ENCODE measurements at places on chromosomes 7 and 10.

GRCh38 chr7:6248581-6248980, 23.8 kb downstream of the CYTH3 start:
- no peak for DNase-seq

DNA sequence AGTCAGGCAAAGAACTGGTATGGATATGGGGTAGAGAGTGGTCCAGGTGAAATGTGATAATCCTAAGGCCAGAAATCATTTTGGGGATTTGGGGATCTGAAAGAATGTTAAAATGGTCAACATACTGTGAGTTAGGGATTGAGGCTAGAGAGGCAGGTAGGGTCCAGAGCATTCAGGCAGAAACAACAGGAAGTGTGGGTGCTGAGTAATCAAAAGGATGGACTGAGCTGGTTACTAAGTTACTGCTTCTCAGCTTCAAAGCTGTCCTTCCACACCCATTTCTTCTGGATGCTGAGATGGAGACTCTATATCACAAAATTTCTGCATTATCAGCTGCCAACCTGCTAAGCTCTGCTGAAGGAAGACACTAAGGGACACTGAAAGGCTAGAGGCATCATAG, 30.6 kb upstream of the PRKCQ start:
- no peak for DNase-seq

DNA sequence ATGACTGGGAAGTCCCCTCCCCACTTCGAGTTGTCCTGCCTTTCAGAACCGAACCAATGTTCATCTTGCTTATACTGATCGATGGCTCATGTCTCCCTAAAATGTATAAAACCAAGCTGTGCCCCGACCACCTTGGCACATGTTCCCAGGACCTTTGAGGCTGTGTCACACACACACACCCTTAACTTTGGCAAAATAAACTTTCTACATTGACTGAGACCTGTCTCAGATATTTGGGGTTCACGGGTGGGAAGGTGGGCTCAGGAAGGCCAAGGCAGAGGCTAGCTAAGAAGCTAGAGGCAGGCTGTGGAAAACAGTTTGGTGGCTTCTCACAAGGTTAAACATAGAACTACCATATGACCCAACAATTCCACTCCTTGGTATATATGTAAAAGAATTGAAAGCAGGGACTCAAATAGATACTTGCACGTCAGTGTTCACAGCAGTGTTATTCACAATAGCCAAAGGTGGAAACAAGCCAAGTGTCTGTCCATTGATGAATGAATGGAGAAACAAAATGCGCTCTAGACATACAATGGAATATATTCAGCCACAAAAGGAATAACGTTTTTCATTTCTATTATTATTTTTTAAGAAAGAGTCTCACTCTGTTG, 15.4 kb downstream of the PRF1 start:
- DNase-seq = no peak

GRCh38 chr7:27148756-27149641, 1.4 kb upstream of the HOXA6 start:
- no peak for DNase-seq

- DNase-seq = no peak
Observed at GRCh38 chr10:34235164-34235832, 579.8 kb downstream of the PARD3 start.

DNA sequence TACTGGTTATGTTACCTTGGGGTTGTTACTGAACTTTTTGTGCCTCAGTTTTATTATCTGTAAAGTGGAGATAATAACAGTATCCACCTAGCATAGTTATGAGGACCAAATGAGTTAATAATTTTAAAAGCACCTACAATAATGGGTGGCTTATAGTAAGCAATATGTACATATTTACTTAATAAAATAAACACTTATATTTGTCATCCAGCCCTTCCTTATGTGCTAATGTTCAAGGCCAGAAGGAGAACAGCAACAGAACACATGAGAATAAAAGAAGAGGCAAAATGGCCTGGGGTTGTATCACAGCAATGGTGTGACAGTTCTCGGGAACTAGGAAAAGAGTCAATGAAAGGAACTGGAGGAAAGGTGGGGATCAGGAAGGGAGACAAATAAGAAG, 255.4 kb upstream of the LRGUK start:
- DNase-seq = no peak

GRCh38 chr7:80284855-80285254, 150.2 kb downstream of the GNAI1 start:
- DNase-seq = no peak

Measured in stimulated activated CD4-positive, alpha-beta T cell treated with anti-CD3 and anti-CD28 coated beads, Interleukin-12 subunit alpha, Interleukin-12 subunit beta, amount 100 ng/mL, for 48 hours (primary cell).